HS-5 (cell line): ENCODE measurements at places on chromosomes 11 and 22.

- no peak for DNase-seq
Observed at GRCh38 chr11:57900320-57900719, 123.4 kb upstream of the OR9Q1 start.

DNA sequence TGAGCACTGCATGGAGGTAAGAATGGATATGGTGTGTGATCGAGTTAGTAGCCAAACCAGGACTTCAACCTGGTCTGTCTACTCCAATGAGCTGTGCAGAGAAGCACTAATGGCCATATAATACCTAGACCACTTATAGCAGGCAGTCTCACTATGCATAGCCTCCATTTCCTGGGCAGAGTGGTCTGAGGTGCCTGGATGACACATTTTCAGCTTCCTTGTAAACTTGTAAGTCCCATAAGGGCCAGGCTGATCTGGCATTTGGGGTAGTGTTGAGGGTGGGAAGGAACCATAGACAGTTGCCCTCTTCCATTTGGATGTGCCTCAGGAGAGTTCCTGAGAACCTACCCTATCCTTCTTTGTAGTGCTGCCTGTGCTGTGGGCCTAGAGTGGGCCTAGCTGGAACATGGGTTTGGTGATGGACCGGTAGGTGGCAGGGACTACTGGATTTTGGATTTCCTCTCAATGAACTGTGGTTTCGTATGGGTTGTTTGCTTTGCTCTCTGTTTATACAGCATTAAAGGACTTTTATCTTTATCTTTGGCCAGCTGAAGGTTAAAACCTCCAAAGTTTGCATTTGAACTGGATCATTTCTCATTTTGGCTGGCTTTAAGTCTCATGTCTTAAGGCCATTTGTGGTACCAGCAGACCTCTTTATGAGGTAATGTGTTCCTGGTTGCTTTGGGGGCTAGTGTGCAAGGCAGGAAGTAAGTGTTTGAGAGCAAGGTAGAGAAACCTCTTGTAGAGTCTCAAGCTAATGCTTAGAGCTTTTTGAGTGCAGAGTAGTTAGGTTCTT lies 86.9 kb downstream of the STIM1 start:
- DNase-seq = no peak

- no peak for DNase-seq
Observed at GRCh38 chr22:49550766-49551362, 276.8 kb downstream of the BRD1 start.

DNA sequence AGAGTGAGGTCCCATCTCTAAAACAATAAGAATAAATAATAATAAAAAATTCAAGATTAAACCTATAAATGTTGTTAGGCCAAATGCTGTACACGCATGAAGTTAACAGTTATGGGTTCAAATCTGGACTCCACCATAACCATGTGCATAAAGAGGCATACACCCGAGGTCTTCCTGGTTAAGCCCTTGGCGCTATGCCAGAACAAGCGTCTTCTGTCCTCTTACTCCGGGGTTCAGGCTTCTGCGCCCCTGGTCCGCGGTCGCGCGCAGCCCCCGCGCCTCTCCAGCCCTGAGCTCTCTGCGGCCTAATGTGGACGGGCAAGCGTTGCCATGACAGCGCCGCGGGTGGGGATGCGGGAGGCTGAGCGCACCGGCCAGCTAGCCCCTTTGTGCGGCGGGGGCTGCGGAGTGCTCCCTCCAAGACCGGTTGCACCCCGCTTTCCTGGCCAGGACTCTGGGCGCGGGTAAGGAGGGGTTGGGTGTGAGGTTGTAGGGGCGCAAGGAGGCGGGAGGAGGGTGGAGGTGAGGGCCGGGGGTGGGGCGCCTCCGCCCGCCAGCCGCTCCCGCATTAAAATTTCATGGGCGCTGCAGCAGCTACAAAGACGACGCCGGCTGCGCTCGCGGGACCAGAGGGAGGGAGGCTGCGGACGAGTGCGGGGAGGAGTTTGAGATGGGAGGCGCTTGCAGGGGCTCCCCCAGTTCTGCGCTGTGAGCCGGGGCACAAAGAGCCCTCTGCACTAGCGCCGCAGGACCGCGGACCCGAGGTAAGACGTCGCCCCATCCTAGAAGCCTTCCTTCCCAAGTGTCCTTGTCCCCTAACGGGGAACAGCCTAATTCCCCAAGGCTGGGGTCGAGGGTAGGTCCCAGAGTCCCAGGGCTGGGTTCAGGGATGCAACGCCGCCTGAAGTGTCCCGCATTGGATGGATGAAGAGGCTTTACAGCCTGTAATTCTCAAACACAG lies at the start of gene MIAT:
TSS of gene MIAT (plus strand) at position 698 of the 961 bp plus-strand sequence.
- DNase-seq = no peak

- no peak for DNase-seq
Observed at GRCh38 chr22:41596776-41597634, 7.4 kb upstream of the PMM1 start.

DNA sequence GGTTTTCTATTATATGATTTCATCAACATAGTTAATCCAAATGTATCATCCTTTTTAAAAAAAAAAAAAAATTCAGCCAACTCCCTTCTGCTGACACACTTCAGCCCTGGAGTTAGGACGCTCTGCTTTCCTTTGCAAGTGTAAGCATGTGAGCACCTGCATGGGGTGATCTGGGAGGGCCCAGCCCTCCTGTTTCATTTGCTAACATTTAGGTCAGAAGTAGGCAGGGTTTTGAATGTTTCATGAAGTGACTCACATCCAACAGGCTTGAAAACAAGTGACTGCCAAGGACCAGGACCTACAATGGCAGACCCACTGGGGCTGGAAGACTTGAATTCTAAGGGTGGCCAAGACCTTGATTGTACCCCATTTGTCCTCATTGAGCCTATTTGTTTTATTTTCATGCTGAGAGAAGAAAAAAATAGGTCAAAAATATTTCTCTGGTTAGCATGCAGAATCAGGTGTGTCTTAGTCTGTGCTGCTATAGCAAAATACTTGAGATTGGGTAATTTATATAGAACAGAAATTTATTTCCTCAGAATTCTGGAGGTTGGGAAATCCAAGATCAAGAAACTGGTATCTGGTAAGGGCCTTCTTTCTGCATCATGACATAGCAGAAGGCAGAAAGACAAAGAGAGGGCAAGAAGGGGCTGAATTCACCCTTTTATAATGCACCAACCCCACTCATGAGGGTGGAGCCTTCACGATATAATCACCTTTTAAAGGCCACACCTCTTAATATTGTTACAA lies 137.6 kb downstream of the CD44 start:
- no peak for DNase-seq

- no peak for DNase-seq
Observed at GRCh38 chr11:135073381-135073780, 661.3 kb upstream of the B3GAT1 start.

- DNase-seq = peak; percentile 84
Observed at GRCh38 chr22:42780070-42780540, 59.4 kb upstream of the A4GALT start.

DNA sequence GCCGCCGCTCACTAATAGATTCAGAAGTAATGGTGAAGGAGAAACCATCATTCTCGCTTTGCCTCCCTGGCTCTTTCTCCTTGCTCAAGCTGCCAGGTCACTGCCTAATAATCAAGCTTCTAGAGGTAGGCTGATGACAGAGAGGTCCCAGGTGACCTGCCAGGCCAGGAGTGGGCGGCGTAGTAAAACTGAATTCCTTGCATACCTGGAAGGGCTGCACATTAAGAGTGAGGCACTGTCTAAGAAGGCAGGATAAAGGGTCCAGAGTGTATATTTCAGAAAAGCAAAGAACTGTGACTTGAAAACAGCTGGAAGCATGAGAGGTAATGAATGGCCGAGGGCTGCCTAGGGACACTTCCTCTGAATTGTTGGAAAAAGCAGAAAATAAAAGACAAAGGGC lies 4.1 kb downstream of the SYT13 start:
- no peak for DNase-seq

GRCh38 chr11:134181707-134182106 lies 42.1 kb downstream of the NCAPD3 start:
- no peak for DNase-seq

- no peak for DNase-seq
Observed at GRCh38 chr22:27988704-27989103, 69.6 kb upstream of the PITPNB start.

GRCh38 chr22:19844377-19845053 lies 10.2 kb downstream of the GNB1L start:
- no peak for DNase-seq

- no peak for DNase-seq
Observed at GRCh38 chr11:43954241-43954640, 11.8 kb downstream of the C11orf96 start.

DNA sequence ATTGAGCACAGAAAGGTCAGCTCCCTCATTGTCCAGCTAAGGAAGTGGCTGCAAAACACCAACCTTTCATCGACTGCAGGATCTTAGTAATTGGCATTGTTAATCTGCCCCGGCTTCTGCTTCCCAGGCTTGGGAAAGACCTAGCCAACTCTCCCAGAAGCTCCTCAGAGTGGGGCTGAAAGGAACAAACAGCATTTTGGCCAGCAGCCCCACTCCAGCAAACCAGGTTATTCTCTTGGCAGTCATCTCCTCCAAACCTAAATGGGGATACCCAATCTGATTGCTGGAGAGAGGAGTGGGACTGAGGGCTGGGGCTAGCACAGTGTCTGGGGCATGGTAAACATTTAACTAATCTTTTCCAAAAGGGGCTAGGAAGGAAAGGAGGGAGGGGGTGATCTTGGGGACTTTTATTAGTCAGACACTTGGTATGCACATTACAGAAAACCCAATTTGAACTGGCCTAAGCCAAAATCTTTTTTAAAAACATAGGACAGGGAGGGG lies 294.4 kb downstream of the MN1 start:
- DNase-seq = no peak

DNA sequence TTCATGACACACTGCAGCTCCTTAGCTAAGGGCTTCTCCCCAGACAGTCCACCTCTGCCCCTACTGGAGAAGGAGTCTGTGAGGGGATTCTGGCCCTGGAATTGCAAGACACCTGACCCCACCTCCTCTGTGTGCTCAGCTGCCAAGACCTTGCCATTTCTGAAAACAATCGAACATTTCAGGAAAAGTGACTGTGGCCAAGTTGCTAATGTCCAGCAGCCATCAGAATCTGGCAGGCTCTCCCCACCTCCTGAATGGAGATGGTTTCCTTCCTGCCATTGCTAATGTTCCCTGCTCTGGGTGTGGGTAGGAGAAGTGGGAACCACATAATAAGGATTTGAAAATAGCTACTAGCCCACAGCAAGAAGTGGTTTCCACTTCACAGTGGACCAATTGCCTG lies 127.2 kb upstream of the ALX4 start:
- DNase-seq = no peak

GRCh38 chr11:72336163-72336562 lies 92.2 kb upstream of the PHOX2A start:
- no peak for DNase-seq

DNA sequence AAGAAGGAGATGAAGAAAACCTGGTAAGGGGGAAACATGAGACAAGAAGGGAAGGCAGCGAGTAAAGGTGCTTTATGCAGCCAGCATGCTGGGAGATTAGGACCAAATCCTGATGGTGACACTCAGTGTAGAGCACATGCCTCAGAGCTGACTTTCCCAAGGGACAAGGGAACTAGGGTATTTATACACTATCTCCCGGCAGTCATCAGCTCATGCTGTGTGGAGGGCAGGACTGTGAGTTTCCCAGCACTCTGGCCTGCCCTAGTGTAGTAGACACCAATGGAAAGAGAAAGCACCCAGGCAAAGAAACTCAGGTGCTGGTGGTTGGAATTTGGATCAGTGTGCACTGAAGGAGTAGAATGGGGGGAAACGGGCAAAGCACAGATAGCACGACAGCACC lies 128.3 kb upstream of the CSNK2A3 start:
- DNase-seq = no peak

DNA sequence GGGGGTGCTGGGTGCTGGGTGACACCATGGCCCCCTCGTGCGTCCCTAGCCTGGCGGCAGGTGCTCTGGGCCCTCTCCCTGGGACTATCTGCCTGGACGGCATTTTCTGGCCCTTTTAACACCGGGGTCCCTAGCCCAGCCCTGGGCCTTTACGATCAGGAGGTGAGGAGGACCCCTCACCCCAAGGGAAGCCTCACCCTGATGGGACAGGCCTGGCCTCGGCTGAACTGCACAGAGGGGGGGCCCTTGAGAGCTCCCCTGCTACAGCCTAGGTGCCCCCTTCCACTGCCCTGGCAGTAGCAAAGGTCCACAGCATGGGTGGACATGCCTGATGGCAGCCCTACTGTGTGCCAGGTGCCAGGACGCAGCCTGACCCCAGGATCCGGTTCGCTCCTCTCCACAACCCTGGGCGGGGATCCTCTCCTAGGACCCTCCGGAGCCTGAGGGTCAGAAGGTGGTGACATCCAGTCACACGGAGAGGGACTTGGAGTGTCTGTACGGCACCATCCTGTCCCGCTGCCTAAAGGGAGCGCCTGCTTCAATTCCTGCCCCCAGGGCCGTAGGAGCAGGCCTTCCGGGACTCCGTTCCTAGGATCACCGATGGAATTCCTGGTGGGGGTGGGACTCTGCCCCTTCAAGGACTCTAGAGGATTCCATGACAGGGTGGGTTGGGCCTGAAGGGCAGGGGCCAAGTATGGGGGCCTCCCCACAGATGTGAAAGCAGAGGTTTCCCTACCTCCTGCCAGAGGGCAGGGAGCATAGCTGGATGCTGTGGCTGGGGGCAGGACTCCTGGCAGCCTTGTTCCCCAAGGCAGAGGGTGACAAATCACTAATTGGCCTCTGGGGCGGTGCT lies 33.0 kb upstream of the TH start:
- DNase-seq = no peak

DNA sequence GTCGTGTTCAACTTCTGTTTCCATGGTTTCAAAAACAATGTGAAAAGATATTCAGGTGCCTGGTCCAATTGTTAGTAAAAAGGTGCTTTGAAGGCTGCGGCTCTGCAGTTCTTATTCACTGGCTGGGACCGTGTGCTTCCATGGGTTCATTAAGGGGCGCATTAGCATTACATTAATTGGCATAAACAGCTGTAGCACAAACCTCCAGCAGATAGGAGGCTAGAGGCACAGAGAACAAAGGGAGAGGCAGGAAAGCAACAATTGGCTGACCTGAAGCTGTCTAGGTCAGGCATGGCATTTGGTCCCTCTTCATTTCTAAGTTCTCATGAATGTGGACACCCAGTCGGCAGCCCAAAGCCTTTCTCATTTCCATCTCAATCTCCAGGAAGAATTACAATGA lies 16.6 kb downstream of the PAK1 start:
- DNase-seq = no peak

DNA sequence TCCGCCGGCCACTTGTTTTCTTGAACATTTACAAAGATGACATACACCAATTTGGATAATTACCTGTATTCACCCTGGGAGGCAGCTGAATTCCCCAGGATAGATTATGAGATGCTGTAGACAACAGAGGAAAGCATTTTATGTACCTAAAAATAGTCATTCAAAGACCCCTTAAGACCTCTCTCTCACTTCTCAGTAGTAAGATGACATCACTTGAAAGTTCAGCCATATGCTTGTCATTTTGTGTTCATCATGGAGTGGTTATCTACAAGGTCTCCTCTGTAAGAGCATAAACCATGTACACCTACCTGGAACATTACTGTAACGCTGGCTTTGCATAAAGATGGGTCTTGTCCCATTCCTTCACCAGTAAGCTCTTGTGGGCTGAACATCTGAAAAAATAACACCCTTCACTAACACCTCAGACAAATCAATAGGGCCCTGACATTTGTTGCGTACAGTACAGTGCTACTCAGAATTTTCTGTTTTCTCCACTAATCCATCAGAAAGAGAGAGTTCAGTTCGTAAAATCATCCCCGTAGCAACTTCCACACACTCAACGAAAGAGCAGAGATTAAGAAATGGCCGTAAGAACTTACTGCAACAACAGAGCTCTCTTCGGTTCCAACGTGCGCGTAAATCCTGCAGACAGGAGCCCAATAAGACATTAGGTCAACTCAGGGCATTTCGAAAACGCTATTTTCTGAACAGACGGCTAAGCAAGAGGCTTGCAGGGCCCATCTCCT lies 15.6 kb upstream of the WDR74 start:
- DNase-seq = no peak

- DNase-seq = no peak
Observed at GRCh38 chr11:62544581-62545436, 1.8 kb downstream of the AHNAK start.
